Mesothelial cell of epicardium (in vitro differentiated cells): ENCODE measurements at places on chromosomes 1 and 21. TPM values are rescaled to one million over a fixed set of nuclear protein-coding genes. Genes with fewer than 3 reads are reported as not detected.

DNA sequence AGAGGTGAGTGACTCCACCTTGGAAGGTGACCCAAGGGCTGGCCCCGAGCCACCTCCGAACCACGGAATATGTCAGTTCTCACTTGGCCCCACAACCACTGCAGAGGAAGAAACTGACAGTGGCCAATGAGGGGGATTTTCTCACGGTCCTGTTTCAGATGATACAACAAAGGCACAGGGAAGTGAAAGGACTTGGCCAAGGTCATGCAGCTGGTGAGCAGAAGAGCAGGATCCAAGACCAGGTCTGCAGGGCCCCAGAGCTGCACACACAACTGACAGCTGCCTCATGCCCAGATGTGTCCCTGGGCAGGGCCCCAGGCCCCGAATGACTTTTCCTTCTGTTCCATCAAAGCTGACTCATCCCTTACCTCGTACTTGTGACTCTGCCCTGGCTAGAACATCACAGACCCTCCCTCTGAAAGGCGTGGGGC lies 25.8 kb upstream of the EVA1B start:
- no peak overlapping the region for H3K4me3 ChIP-seq
- peaks cover 16% of the 10 kb centered on the region for H3K4me1 ChIP-seq
- no peaks in the 10 kb centered on the region for H3K27me3 ChIP-seq
- no peak for DNase-seq

GRCh38 chr1:81519987-81520386 lies 280.7 kb upstream of the ADGRL2 start:
- no peaks in the 10 kb centered on the region for H3K36me3 ChIP-seq
- no peak overlapping the region for H3K27ac ChIP-seq
- no peaks in the 10 kb centered on the region for H3K4me1 ChIP-seq
- no peak overlapping the region for H3K4me3 ChIP-seq
- DNase-seq = no peak
- no peaks in the 10 kb centered on the region for H3K27me3 ChIP-seq

The KDM1A gene
- 164 to 168 TPM (median 165 TPM) in 3 replicates for total RNA-seq

- H3K27me3 ChIP-seq = no peaks in the 10 kb centered on the region
- H3K36me3 ChIP-seq = no peaks in the 10 kb centered on the region
- no peaks in the 10 kb centered on the region for H3K4me1 ChIP-seq
- no peak overlapping the region for H3K27ac ChIP-seq
These were observed 201.7 kb upstream of the BEND5 start for GRCh38 chr1:48978413-48978812.

DNA sequence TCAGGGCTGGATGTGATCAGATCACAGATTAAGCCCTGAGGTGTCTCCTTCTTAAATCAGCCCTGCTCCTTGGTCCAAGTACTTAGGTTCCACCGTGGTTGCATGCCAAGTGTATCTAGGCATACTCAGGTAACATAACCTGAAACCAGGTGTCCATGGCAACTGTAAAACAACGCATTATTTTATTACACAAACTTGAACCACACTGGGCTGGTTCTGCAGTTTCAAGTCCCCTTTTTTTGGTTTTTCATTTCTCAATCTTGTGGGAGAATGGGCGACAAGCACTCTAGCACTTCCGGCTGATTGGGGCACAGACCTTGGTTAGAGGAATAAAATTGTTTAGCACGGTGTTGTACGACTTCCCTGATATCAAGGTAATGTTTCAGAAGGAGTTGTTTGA lies 65.2 kb downstream of the GBP6 start:
- H3K27ac ChIP-seq = no peak overlapping the region
- no peak for DNase-seq
- H3K4me3 ChIP-seq = no peak overlapping the region
- H3K27me3 ChIP-seq = no peaks in the 10 kb centered on the region
- peaks cover 5% of the 10 kb centered on the region for H3K4me1 ChIP-seq
